ENCODE measurements at places on chromosomes 16 and 17.

DNA sequence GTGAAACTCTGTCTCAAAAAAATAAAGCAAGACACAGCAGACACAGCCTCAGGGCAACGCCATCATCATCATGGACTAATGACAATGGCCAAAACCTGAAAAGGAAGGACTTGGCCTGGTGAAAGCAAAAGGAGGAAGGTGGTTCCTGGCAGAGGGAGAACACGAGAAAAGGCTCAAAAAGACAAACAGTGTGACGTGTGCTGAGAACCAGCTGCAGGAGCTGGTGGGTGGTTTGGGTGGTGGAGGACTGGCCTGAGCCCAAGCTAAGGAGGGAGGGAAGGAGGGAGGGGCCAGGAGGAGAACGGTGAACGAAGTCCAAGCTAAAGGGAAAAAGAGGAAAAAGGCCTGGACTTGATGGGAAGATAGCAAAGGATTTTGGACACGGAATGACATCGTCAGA lies 85.1 kb downstream of the SLC39A11 start:
- DNase-seq = no peak

DNA sequence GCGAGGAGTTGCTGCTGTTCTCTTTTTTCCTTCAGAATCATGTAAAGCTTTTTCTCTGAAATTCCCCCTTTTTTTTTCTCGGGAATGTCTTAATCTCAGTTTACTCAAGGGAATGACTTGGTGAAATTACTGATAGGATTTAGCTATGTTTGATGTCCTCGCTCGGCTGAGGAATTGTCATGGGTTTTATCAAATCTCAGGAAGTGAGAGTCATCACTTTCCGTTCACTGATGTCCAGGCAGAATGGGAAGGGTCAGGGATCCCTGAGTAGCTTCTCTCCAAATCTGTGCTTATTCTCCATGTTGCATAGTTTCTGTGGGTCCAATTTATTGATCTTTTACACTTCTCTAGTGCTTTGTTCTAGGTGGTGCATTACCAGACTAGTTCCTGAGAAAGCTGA lies 6.3 kb downstream of the IGSF6 start:
- no peak for DNase-seq

DNA sequence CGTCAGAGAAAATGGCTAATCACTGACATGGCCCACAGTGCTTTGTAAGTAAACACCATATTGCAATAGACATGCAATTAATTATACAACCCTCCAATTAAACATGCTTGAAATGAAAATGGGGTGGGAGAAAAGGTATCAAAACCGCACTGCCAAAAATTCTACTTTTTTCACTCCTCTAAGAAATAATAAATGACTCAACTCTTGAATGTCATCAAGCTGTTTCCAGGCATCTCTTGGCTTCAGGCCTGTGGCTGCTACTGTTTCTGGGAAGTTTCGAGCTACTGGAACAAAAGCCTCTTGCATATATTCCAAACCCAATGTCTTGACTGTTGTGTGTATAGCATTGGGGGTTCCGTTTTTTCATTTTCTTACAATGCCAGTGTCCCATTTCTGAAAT lies 412.6 kb downstream of the RBFOX1 start:
- no peak for DNase-seq

DNA sequence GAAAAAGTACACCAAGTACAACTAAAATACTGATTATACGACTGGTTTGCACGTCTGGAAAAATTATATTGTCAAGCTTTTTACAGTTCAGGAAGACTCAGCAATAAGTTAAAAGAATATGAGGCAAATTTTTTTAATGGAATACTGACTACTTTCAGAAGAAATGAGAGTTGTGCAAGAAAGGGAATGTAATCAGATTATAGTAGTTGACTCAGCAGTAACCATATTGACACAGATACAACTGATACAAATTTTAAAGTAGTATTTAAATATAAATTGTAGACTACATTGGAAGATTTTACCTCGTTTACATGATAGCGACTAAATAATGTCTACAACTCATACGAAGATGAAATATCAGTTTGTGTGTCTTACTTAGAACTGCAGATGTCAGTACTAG lies 16.7 kb downstream of the ASGR2 start:
- no peak for DNase-seq

- peak; percentile 19 for DNase-seq
These were observed 34.3 kb downstream of the CPSF4L start for GRCh38 chr17:73227379-73227778.

GRCh38 chr17:50317121-50317520 lies 28.8 kb upstream of the XYLT2 start:
- no peak for DNase-seq

DNA sequence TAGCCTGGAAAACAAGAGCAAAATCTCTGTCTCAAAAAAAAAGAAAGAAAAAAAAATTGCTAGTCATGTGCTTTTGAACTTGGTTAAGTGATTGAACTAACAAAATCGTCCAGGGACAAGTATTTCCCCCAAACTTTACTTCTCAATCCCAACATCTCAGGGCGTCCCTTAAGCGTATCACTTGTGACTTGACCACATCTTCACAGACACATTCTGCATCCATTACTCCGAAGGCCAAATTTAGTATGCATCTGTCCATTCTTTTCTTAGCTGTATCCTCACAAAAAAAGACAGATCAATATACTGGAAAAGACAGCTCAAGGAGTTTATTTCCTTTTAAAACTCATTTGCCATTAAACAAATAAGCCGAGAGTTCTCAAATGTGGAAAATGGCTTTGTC lies 5.9 kb upstream of the JPT1 start:
- no peak for DNase-seq

- no peak for DNase-seq
These were observed 158.4 kb upstream of the IRX3 start for GRCh38 chr16:54444851-54445458.

- no peak for DNase-seq
These were observed 96.5 kb downstream of the GOSR1 start for GRCh38 chr17:30573603-30574175.

- DNase-seq = peak; percentile 49
These were observed 33.8 kb downstream of the GTF3C1 start for GRCh38 chr16:27515874-27516353.

DNA sequence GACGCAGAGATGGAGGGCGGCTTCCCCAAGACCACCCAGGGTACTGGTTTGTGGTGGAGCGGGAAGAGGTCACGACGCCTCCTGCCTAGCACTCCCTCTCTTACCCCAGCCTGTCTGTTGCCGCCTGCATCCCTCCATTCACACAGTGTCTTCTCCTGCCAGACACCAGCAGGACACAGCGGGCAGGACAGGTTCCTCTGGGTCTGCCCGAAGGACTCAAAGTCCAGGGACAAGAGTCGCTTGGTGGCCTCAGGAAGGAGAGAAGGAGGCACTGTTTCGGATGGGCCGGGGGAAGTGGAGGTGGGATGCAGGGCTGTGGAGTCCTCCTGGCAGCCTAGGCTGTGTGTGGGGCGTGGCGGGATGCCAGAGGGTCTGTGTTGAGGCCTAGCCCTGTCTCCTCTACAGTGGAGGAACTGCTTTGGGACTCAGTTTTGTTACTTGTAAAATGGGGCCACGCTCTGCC lies 19.6 kb upstream of the TNS4 start:
- DNase-seq = no peak
